ENCODE measurements at places on chromosomes 6 and 20. TPM values are rescaled to one million over a fixed set of nuclear protein-coding genes. Genes with fewer than 3 reads are reported as not detected.

Gene NT5DC1
- polyA plus RNA-seq = 11.8 TPM

Gene PPP1R3G
- polyA plus RNA-seq = 5.5 TPM

Gene ADGRB3
- polyA plus RNA-seq = 0.77 TPM

Gene ZNF217
- polyA plus RNA-seq = 3.3 TPM

Gene ESR1
- 0.29 TPM for polyA plus RNA-seq

Gene TAAR8
- not detected for polyA plus RNA-seq

Gene SNAP91
- 1.1 TPM for polyA plus RNA-seq

Gene BACH2
- 0.29 TPM for polyA plus RNA-seq

Gene ARMC12
- polyA plus RNA-seq = 0.16 TPM

Gene C6orf52
- polyA plus RNA-seq = 0.80 TPM

Gene OPRM1
- polyA plus RNA-seq = not detected

Gene DTNBP1
- polyA plus RNA-seq = 16.8 TPM

Gene BPIFB2
- not detected for polyA plus RNA-seq

Gene SLC24A3
- polyA plus RNA-seq = 0.80 TPM

Gene KHDC1L
- polyA plus RNA-seq = not detected

Gene COX4I2
- polyA plus RNA-seq = 30.4 TPM

Gene LSM14B
- polyA plus RNA-seq = 41.7 TPM

Gene HLA-DRB1
- polyA plus RNA-seq = 28.8 TPM

Gene LGSN
- polyA plus RNA-seq = not detected

Gene RAB23
- polyA plus RNA-seq = 3.1 TPM

Gene MUC21
- 0.09 TPM for polyA plus RNA-seq

Gene SLC4A11
- polyA plus RNA-seq = 0.19 TPM

Gene CSTF1
- polyA plus RNA-seq = 11.3 TPM

Gene CNR1
- 1.3 TPM for polyA plus RNA-seq

Gene SMIM8
- 10.5 TPM for polyA plus RNA-seq

Gene MATN4
- 0.06 TPM for polyA plus RNA-seq

Gene DNAH8
- polyA plus RNA-seq = not detected

Gene KIF25
- 0.95 TPM for polyA plus RNA-seq

Gene PBOV1
- polyA plus RNA-seq = not detected

Gene SLC22A23
- polyA plus RNA-seq = 1.9 TPM

Gene NOTCH4
- polyA plus RNA-seq = 123 TPM

Gene HLA-DMA
- 47.6 TPM for polyA plus RNA-seq

Gene ACTL10
- polyA plus RNA-seq = 0.59 TPM

Gene TCP11
- 0.03 TPM for polyA plus RNA-seq

Gene PPARD
- polyA plus RNA-seq = 15.3 TPM

Gene PRELID3B
- 26.1 TPM for polyA plus RNA-seq

Gene EPB41L2
- 18.0 TPM for polyA plus RNA-seq

Gene GRM1
- 0.44 TPM for polyA plus RNA-seq

Gene SDCBP2
- 2.7 TPM for polyA plus RNA-seq

Gene CTCFL
- not detected for polyA plus RNA-seq

Gene GCNT2
- 5.1 TPM for polyA plus RNA-seq

Gene ZC2HC1B
- polyA plus RNA-seq = not detected

Gene ADGRG6
- 1.1 TPM for polyA plus RNA-seq

Gene PGC
- polyA plus RNA-seq = 2.0 TPM

Gene FLOT1
- polyA plus RNA-seq = 317 TPM

Gene PGBD1
- polyA plus RNA-seq = 4.6 TPM

Gene GRM4
- not detected for polyA plus RNA-seq

Gene PTPRT
- polyA plus RNA-seq = 0.07 TPM

Gene TAF11
- 50.2 TPM for polyA plus RNA-seq

Gene HLA-DQA2
- not detected for polyA plus RNA-seq

Gene NFKBIL1
- 18.5 TPM for polyA plus RNA-seq

Gene ZNF165
- polyA plus RNA-seq = 0.49 TPM

Gene LRRN4
- not detected for polyA plus RNA-seq

Gene SAMD10
- 8.8 TPM for polyA plus RNA-seq

Gene ANKRD66
- not detected for polyA plus RNA-seq

Gene POU5F1
- polyA plus RNA-seq = 1.3 TPM

Gene LY6G5C
- 2.6 TPM for polyA plus RNA-seq

Gene DDO
- polyA plus RNA-seq = 11.0 TPM

Measured in heart right ventricle (tissue), 16 donors.